Stimulated activated CD8-positive, alpha-beta memory T cell treated with anti-CD3 and anti-CD28 coated beads, Interleukin-2, amount 100 ng/mL, for 48 hours (primary cell): ENCODE measurements at places on chromosomes 3 and 15.

DNA sequence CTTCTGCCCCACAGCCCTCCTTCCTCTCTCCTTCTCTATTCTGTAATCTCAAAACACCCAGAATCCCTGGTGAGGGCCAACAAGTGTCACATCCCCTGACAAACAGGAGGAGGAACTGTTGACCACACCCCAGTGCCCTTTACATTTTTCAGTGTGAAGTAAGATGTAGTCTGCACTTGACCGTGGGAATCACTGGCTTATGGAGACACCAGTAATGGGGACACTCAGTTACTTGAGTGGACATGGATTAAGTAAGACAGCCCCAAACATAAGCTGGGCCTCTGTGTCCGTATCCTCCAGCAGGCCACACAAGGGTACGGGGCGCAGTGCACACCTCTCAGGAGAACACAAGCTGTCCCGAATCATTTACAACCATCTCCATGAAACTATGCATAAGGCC lies 28.4 kb upstream of the LIMD1 start:
- no peak for DNase-seq

DNA sequence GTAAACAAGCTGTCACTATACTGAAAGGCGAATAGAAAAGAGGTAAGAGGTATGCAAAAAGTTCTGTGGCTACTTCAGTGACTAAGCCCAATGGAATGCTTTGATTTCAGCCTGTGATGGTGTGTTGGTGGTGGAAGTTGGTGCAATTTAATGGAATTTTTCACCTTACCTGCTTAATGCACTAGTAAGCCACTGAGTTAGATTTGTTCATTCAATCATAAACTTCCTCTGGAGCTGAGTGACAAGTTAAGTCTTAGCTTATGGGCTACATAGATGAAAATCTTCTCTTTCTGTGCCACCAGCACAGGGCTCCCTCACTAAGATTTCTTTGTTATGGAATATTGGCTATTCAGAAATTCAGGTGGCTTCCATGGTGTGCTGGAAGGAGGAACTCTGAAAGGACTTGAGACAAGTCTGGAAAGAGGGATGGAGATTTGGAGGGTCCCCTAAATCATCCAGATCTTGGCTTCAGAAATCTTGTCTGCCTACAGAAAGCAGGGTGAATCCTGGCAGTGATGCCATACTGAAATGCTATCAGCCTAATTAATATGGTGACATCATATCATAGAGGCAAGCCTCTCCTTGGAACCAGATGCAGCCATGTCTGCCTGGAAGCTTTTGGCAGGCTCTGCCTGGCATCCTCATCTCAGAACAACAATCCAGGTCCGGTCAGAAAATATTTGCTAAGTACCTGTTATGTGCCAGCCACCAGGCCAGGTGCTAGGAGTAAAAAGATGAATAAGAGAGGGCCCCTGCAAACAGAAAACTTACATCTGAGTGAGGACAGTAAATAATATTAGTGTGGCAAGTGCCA lies 8.1 kb upstream of the GAP43 start:
- DNase-seq, result no peak

GRCh38 chr15:60259469-60259868 lies 138.3 kb downstream of the ANXA2 start:
- no peak for DNase-seq

DNA sequence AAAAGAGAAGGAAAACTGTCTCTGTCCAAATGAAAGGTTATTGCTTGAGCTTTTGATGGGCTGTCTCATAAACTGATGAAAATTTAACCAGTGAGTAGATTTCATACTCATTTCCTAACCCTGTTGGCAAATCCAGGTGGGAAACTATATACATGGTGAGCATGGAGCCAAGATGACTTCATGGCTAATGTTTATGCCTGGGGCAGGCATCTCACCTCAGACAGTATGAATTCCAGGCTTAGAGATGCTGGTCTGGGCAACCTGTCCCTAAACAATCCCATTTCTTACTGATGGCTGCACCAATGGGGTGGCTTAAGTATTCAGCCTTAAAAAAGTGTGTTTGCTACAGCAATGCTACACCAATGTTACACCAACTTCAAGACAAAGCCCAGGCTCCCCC lies 58.1 kb downstream of the SLTM start:
- DNase-seq, result no peak

DNA sequence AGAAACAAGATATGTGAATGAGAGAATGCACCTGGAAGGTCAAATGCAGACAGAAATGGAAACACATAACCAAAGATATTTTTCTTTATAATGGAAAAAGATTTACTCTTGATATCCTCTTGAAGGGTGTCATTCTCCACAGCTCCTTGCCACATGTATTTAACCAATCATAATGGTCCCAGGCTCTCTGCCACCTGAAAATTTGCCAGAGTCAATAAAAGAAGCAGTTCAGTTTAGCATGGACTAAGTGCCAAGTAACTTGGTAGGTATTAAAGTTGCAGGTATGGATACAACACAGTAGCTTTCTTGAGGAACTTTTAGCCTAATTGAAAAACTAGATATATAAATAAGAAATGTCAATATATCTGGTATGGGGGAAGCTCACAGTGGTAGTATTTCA lies 33.5 kb downstream of the TUSC7 start:
- DNase-seq, result no peak

- no peak for DNase-seq
Measured at GRCh38 chr15:29688506-29689286, 133.6 kb downstream of the TJP1 start.

DNA sequence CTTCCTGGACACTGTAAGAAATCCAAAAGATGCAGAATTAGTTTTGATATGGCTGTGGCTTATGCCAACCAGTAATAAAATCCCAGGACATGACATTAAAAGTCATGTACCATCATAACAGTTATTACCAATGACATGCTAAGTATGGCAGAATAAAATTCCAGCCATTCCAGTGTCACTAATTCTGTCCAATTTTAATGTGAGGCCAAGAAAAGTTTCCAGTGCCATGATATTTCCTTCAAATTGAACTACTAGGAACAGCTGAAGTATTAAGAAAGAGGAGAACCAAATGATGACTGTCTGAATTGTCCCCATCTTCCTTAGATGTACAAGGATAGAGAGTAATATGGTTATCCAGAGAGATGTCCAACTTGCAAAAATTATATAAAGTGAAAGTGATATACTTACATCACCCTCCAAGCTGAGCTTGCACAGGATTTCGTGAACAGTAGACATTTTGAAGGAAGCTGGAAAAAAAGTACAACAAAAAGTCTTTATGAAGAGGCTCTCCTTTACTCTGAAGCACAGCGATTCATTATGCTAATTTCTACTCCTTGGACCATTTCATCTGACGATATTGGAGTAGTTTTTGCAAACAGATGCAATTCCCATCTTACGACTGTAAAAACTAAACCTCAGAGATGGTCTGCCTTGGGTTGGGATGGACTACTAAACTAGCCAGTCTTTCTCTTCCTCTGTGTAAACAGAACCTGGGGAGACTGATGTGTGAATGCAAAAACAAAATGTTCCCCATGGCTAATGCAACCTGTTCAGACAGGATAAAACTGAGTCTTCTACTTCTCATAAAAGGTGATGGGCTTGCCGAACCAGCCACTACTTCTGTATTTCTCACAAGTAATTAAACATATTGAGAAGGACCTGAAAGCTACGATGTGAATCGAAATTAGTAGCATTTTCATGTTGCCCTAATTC lies 11.9 kb downstream of the ANXA2 start:
- DNase-seq, result no peak

DNA sequence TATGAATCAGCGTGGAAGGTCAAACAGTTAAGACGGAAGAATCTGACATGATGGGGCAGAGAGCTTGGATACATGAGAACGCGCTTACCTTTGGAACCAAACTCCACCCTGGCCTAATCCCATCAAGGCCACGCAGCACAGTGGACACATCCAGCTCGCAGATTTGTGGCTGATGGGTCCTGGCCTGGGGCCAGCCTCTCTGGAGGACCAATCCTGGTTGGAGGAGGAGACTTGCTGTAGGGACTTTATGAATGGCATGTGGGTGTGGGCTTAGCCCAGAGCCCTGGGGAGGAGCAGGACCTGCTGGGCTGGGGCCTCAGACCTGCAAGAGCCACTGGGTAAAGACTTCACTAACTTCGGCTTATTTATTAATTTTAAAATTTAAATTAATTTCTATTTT lies 73.4 kb upstream of the ANKRD34C start:
- DNase-seq, result no peak

DNA sequence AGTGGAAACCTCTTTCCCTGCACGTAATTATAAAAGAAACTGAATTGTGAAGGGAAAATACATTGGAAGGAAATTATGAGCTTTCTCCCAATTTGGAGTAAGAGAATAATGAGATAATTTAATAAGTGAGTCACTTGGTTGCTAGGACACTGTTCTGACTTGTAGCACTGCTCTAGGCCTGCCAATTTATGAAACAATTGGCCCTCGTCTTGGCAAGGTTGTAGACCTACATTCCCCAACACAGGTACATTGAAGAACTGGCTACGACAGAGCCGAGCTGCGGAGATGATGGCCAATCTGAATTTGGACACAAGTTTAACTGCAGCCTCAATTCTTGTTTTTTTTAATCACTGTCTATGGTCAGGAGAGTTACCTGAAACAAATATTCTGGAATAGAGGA lies 674.1 kb downstream of the MECOM start:
- DNase-seq, result no peak

DNA sequence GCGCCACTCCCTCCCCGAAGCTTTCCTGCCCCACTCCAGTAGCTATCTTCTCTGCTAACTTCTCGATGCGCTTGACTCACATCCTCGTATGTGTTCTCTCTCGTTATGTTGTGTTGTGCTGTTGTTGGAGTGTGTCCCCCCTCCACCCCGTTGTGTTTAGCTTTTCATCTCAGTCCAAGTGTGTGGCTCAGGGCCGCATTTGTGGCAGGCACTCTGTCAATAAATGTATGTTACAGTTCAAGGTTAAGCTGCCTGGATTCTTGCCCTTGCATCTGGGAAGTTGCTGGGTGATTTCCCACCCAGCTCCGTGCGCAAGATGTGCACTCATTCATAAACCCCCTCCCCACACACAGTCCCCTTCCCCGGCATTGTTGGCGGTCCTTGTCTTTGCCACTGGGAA lies 71.9 kb downstream of the PGPEP1L start:
- no peak for DNase-seq

DNA sequence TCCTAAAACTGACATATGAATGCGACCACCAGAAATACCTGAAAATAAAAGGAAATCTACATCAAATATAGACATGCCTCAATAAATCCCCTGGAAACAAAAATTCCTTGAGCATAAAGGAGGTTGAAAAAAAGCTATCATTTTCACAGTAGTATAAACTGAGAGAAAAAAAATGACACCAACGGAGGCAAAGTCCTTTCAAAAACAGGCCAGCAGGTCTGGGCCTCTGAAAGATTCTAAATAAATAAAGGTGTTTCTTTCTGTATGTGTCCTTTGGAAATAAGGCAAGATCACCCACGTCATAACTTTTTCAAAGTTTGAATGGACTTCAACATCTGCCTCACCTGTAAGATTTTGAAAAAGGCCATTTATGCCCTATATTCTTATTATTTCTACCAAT lies 5.0 kb downstream of the CLPX start:
- DNase-seq, result no peak

DNA sequence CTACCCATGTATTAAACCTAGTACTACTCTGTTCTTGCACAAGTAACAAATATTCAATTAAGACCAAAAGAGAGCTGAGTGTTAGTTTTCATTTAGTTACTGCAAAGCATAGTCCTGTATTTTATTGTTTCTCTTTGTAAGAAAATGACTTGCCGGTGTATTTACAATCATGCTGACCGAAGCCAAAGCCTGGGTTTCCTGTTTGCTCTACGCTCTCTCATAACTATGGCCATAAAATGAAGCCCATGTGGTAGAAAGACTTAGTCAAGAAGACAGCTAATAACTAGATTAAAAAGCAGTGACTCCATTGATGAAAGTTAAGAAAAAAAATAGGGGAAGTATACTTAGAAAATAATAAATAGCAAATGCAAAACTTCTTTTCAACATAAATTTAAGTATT lies 479.9 kb downstream of the CNTN4 start:
- DNase-seq, result no peak

- DNase-seq, result no peak
Measured at GRCh38 chr3:149881879-149882278, 68.9 kb downstream of the RNF13 start.
